Vagina (tissue), 2 donors: ENCODE measurements at places on chromosomes 5 and 9. TPM values are rescaled to one million over a fixed set of nuclear protein-coding genes. Genes with fewer than 3 reads are reported as not detected.

GRCh38 chr5:124460642-124461041 lies 285.8 kb downstream of the ZNF608 start:
- no peak for DNase-seq

The SOX30 gene
- not detected for total RNA-seq

GRCh38 chr9:91036826-91037510 lies 235.3 kb downstream of the SYK start:
- DNase-seq: no peak

DNA sequence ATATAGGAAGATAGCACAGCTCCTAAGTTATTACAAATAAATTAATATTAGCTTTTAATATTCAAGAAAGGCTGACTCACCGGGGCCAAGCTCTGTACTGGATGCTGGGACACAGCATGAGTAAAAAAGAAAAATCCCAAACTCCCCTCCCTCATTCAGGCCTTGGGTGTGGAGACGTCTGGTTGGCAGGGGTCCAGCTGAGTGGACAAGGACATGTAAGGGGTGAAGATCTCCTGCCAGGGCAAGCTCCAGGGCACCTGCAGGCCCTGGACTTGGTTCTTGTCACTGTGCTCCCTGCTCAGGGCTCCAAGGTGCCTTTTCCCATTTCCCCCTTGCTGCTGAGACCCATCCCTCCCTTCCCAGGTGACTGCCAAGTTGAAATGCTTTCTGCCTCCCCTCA lies 388.5 kb downstream of the ENC1 start:
- DNase-seq: no peak

The SLC23A1 gene
- not detected for total RNA-seq

- no peak for DNase-seq
These were observed 18.7 kb upstream of the RNF130 start for GRCh38 chr5:180090098-180090768.

GRCh38 chr5:148974642-148975327 lies 88.1 kb downstream of the SH3TC2 start:
- no peak for DNase-seq

DNA sequence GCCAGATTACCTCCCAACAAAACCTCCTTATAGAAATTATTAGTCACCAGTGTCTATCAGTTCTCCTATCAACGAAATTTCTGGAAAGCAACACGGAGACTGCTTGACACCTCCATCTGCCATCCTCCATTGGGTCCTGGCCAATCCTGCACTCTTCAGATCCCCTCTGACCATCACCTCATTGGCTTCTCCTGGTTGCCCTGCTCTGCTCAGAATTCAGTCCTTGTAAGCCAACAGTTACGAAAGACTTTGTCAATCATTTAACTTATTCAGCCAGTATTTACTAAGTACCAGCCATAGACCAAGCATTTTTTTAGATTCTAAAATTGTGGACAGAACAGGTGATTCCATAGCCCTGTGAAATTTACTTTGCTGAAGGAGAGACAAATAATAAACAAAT lies 228.5 kb downstream of the MARCHF11 start:
- no peak for DNase-seq

The SARDH gene
- total RNA-seq: 2.0 TPM

The ZBED3 gene
- 9.1 TPM for total RNA-seq

DNA sequence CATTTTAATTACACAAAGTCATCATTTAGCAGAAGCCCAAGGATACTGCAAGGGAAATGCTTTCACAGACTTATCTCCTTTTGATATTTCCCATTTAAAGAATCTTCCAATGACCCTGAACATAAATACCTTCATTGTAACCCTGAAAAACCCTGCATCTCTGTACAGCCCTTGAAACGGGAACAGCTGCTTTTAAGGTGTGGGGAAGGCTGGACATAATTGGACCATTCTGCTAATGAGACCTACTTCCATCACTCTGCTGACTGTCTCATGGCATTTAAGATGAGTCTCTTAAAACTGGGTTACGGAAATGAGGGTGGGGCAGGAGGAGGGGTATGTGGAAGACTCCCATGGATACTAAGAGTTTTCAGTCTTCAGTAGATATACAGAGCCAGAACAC lies 485.8 kb downstream of the BRINP1 start:
- DNase-seq: no peak
